Urothelium cell line (cell line): ENCODE measurements at places on chromosomes 1 and 21.

DNA sequence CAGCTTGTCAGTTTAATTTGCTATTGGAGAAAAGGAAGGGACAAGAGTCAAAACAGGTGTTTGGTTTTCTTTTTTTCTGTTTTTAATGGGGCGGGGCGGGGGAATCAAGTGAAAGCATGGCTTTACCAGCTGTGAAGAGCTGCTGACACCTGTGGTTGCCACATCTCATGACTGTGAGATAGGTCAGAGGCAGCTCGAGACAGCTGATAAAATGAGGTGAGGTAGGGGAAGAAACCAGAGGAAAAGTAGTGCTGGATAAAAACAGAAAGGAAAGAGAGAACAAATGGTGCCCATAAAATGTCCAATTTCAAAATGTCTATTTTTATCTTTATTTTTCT is 272.3 kb downstream of the NEGR1 start:
- no peak for DNase-seq

DNA sequence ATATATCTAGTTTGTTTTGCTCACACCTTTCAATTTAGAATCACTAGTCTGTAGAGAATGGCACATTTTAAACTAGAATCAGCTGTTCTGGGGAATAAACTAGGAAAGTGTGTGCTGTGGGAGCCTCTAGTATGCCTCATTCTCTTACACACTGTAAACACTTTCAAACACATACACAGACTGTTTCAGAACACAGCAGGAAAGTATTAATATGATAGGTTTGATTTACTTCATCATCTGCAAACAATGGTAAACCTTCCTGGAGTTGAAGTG is 67.1 kb upstream of the ABCG1 start:
- no peak for DNase-seq

- DNase-seq = no peak
These were observed 52.7 kb downstream of the AGPAT3 start for GRCh38 chr21:43917515-43918384.

- no peak for DNase-seq
These were observed 309.0 kb upstream of the PROX1 start for GRCh38 chr1:213678753-213679152.

DNA sequence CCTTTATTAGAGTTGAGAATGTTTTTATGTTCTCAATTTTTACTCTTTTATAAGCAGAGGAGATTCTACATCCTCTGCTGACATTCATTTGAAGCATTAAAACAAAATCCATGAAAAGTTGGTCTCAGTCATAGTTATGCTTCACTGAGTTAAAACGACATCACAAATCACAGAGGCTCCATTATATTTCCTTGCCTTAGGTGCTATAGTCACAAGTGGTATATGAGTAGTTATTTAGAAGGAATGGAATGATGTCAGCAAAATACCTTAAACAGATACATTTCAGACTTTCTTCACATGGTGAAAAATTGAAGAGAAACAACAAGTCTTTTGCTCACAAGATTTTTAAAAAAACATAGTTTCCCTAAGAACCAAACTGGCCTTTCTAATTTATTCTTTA is 11.7 kb upstream of the METTL13 start:
- DNase-seq = no peak

GRCh38 chr21:44401386-44402160 is 48.2 kb downstream of the TRPM2 start:
- DNase-seq = no peak

DNA sequence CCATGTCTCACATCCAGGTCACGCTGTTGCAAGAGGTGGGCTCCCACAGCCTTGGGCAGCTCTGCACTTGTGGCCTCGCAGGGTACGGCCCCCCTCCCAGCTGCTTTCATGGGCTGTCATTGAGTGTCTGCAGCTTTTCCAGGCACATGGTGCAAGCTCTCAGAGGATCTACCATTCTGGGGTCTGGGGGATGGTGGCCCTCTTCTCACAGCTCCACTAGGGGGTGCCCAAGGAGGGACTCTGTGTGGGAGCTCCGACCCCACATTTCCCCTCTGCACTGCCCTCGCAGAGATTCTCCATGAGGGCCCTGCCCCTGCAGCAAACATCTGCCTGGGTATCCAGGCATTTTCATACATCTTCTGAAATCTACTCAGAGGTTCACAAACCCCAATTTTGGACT is 219.4 kb downstream of the LRRC7 start:
- DNase-seq = no peak

DNA sequence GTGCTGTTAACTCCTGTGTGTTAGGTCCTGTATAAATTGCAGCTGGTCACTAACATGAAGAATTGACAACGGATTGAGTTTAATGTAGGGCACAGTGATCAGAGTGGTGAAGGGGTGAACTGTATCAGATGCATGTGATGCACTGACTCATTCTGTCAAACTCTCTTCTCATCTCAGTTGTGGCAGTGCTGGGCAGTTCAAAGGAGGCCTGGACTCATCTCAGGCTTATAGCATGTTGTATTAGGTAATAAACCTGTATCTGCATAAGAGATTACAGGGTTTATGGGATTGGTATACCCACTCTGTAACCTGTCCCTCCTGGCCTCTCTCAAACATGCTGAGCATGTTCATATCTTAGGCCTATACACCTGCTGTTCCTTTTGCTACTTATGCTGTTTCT is 12.4 kb upstream of the GBP3 start:
- DNase-seq = no peak

- DNase-seq = no peak
These were observed 679.4 kb upstream of the ADGRL2 start for GRCh38 chr1:81121306-81121705.

GRCh38 chr1:225813214-225813964 is 3.5 kb downstream of the EPHX1 start:
- no peak for DNase-seq

DNA sequence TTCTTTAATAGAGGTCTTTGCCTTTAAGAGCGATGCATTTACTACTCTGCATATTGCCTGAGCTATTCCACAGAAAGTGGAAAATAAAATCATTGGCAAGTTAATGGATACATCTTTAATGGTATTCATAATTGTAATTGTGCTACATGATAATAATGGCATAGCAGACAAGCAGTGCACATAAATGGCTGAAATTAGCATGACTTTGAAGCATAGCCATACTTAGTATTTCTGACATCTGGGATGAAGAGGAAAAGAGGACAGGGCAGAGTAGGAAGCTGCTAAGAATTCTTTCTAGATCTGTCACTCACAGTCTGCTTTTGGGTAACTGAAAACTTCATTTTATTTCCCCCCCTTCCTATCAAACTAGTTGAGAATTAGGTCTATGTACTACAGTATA is 195.0 kb upstream of the NRIP1 start:
- DNase-seq = no peak

- DNase-seq = no peak
These were observed 83.1 kb upstream of the KCNK1 start for GRCh38 chr1:233530665-233531386.

GRCh38 chr1:225349826-225350225 is 78.0 kb downstream of the LBR start:
- no peak for DNase-seq

DNA sequence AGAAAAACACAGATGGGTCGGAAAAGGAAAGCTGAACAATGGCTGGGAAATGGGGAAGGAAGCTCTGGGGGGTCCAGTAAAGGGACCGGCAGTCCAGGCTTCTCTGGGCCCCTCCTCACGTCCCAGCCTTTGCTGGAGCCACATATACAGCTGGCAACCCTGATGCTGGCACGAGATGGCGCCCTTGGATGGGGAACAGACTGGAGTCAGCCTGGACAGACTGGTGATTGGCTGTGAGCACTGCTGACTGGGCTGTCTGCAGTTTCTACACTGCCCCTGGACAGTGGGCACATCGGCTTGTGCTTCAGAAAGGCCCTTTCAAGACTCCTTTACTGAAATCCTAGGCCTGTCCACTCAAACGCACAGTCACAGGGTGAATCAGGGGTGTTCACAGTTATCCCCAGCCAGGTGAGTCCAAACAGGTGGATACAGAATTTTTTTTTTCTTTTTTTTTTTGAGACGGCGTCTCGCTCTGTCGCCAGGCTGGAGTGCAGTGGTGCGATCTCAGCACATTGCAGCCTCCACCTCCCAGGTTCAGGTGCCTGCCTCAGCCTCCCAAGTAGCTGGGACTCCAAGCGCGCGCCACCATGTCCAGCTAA is 31.1 kb upstream of the ZBTB40 start:
- peak; percentile 90 for DNase-seq

- no peak for DNase-seq
These were observed 232.2 kb upstream of the PKN2 start for GRCh38 chr1:88451856-88452255.

DNA sequence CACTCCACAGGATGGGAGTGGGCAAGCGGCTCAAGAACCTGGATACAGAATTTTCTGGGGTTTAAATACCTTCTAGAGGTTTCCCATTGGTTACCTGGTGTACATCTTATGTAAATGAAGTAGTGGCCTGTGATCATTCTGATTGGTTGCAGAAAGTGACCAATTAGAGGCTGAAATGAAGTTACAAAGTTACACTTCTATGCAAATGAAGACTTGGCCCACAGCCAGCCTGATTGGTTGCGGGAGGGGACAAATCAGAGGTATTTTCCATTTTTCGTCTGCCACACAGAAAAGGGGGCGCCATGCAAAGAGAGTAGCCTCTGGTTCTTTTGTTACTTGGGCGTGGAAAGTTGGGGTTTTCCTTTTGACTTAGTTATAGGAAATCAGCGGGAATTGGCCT is 8.9 kb downstream of the KCNAB2 start:
- DNase-seq = no peak

DNA sequence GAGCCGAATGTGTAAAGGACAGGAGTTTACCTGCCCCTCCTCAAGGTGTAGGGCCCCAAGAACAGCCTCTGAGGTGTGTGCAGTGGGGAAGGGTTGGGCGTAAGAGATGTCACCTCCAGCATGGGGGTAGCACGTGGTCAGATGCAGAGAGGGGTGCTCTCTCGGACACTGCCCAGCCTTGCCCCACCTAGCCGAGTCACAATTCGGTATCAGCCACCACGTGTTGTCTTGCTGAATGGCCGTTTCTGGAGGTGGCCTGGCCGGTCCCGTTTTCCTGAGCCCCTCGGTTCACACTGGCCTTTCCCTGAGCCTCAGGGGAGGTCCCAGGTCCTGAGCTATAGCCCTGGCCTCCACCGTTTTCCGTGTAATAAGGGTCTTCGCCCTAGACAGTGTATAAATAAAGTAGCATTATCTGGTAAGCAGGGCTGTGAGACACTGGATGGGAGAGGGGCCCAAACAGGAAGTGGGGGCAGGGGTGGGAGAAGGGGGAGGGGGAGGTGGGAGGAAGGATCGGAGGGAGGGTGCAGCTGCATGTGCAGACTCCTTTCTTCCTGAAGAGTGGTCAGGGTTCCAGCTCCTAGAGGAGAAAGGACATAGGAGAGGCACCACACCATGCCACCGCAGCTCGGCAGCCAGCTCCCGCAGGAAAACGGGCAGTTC is 23.3 kb downstream of the CD34 start:
- DNase-seq = no peak

DNA sequence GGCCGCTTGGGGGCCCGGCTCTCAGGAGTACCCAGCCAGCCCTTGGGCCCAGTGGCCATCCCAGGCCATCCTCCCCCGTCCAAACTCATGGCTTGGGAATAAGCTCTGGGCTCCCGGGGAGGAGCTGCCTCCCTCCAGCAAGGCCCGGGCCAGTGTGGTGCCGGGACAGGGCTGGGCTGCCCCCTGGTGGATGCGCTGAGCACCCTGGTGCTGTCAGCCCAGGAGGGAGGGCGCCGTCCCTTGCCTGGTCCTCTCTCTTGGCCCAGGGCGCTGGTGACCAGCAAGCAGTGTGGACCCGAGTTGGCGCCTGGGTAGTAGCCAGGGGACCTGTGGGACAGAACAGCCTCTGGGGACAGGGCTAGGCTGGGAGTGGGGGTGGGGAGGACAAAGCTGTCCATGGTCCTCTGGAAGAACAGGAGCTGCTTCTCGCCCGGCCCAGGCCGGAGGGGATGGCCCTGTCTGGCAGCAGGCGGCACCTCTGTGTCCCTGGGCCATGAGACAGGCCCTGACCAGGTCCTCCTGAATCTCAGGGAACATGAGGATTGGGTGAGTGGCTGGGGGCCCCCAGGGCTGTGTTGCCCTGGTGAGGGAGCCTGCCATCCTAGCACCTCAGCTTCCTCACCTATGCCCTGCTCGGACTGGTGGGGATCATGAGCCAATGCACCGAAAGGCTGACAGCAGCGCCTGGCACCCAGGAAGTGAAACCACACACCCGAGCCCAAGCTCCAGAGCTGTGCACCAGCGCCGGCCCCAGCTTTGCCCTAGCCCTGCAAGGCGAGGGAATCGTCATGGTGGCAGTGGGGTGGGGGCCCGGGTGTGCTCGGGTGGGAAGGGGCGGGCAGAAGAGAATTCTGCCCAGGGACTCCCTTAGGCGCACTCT is 9.4 kb downstream of the MORN1 start:
- peak; percentile 82 for DNase-seq

- DNase-seq = no peak
These were observed 37.3 kb downstream of the ADARB1 start for GRCh38 chr21:45111703-45112102.

GRCh38 chr1:11168731-11169130 is 20.4 kb upstream of the ANGPTL7 start:
- no peak for DNase-seq

- DNase-seq = no peak
These were observed 147.3 kb downstream of the HS2ST1 start for GRCh38 chr1:87061742-87062156.

- DNase-seq = no peak
These were observed 129.9 kb downstream of the LHX8 start for GRCh38 chr1:75264112-75264511.
